ENCODE measurements at places on chromosomes 5 and 9.

DNA sequence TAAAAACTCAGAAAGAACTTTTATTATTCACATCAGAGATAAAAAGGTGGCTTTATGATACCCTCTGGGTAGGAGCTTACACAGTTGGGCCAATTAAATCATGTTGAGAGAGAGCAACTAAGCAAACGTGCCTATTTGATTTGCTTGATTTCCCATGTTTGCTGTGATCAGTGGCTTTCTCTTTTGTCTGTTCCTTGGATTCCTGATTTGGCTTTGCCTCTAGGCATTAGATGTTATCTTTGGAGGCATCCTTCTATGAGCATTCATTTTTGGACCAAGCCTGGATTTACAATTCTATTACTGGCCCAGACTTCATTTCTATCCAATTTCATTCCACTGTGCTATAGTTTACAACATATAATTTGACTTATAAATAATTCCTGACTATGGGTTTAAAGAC, 35.9 kb downstream of the VCAN start:
- DNase-seq, result no peak

GRCh38 chr9:123364241-123364824, 8.3 kb downstream of the CRB2 start:
- no peak for DNase-seq

GRCh38 chr9:71936066-71936465, 24.6 kb downstream of the C9orf85 start:
- DNase-seq, result no peak

DNA sequence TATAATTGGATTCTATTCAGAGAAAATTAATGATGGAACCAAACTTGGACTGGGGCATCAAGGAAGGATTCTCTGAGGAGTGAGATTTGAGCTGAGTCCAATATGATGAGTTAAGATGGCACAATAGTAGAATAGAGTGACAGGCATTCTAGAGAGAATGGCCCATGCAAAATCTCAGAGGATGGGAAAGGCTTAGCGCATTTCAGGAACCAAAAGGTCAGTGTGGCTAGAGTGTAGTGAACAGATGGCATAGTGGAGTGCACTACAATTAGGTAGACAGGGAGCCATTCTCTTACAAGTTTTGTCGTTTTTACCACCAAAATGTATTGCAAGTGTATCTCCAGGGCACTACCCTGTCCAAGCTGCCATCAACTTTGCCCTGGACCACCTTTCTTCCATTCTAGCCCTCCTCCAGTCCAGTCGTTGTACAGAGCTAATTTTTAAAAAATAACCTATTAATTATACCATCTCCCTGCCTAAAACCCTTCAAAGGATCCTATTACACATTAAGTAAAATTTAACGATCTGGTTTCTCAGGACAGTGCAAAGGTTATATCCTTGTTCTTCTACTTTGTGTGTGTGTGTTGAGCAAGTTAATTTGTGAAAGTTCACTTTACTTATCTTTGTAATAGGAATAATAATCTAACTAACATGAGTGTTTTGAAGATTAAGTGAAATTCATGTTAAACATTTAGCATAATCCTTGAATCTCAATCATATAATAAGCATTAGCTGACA, 211.7 kb downstream of the COMMD10 start:
- DNase-seq, result no peak

- no peak for DNase-seq
These were observed 99.6 kb downstream of the BASP1 start for GRCh38 chr5:17316970-17317459.

DNA sequence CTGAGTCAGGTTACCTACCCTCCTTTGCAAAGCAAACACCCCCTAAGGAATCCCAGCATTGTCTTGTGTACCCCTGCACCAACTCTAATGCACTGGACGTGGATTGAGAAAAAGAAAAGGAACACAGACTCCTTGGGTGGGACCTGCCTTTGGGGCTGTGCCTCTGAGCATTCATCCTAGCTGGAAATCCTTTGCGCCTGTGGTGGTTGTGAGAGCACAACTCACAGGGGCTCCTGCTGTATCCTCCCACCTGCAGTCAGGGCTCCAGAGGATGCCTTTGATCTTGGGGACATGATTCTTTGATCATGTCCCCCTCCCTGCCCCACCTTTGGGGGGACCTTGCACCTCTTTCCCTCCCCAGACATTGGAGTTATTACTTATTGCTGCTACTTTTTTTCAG, 338.5 kb downstream of the GADD45G start:
- no peak for DNase-seq

DNA sequence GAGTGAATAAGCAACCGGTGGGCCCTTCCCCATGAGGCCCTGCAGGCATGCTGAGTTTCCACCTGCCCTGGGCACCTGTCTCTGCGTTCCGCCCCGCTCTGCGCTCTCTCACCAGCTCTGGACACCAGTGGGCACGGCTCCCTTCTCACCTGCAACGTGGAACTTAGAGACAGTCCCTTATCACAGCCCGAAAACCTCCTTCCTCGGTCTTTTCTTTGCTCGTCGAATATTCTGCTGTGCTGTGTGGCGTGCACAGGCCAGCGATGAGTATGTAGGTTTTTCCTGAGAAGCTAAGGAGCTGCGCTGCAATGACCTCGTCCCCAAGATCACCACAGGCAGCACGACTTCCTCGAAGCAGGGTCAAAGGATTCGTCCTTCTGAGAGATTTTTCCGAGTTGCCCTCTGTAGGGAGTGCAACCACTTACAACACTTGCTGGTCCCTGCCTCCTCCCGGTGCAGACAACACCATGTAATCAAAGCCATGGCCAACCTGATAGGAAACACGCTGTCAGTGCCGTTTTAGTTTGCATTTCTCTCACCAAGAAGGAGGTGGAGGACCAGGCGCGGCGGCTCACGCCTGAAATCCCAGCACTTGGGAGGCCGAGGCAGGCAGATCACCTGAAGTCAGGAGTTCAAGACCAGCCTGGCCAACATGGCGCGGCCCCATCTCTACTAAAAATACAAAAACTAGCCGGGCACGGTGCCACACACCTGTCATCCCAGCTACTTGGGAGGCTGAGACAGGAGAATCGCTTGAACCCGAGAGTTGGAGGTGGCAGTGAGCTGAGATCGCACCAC, 27.2 kb upstream of the NOTCH1 start:
- DNase-seq, result no peak

DNA sequence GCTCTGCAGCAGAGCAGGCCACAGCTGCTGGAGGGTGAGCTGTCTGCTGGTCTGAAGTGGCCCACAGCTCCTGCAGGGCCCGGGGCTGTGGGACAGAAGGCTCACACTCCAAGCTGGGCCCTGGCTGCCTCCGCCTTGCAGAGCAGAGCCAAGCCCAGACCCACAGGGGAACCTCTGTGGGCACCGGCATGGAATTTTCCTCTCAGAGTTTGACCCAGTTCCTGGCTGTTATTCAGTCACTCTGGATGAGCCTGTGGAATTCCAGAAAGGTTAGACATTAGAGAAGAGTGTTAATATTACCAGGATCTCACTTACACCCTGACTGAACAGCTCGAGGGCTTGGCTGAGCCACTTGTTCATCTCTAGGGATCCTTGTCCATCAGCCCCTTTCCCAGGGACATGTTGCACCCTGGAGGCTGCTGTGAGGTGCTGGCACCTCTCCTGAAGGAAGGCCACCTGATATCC, 17.5 kb downstream of the IL9 start:
- no peak for DNase-seq

DNA sequence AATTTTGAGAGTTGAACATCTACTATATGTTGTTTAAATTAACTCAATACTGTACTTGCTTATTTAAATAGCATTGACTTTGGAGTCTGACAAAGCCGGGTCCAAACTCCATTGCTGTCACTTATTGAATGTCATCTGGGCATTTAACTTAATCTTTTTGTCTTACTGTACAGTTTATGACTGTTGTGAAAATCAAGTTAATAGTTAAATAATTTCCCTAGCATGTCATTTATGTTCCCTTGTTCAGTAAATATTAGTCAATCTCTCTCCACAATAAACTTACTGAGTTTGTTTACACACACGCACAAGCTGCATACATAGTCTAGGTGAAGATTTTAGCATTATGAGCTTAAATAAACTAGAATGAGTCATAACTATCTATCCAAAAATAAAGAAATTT, 6.3 kb upstream of the UGCG start:
- DNase-seq, result no peak

GRCh38 chr5:55680353-55680752, 31.8 kb downstream of the SLC38A9 start:
- DNase-seq, result no peak

DNA sequence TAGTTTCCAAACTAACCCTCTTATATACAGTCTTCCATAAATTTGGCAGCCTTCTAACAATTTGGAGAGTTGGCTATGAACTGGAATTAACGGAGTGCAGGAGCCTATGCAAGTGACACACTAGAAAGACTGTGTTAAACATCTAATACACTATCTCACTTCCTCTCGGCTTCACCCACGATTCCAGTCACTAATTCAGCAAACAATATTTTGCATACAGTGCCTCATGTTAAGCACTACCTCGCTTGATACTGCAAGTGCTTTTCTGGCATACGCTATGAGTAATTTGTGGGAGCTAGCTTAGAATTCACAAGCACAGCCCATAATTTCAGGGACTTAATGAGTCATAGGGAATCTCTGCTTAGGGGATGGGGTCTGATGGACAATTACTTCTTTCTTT, 102.5 kb downstream of the ST8SIA4 start:
- no peak for DNase-seq

DNA sequence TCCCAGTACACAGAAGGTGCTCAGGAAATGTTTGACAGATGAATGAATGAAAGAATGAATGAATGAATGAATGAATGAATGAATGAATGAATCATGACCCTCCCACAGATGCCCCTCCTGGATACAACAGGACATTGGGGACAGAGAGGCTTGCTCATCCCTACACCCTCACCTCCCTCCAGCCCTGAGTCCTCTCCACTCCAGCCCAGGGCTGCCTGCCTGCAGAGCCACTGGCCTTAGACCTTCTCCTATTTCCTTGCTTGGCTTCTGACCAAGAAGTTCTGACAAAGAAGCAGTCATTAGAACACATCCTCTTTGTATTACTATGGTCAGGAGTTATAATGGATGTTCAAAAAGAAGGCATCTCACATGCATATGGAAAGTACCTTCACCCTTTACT, 240.7 kb upstream of the DAPK1 start:
- no peak for DNase-seq

DNA sequence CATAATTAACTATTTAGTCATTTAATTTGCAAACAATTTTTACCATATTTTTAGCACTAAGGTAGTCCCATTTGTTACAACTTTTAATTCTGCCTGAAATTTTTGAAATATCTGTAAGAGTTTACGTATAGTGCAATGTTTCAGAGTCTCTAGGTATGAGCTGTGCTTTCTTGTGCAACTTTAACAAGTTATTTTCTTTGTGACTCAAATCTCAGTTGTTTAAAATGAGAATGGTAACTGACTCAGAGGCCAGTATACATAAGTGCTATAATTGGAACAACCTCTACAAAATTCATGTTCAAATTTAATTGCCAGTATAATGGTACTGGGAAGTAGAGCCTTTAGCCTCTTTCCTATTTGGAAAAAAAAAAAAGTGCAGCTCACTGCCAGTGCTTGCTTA, 14.2 kb upstream of the ZNF883 start:
- no peak for DNase-seq

DNA sequence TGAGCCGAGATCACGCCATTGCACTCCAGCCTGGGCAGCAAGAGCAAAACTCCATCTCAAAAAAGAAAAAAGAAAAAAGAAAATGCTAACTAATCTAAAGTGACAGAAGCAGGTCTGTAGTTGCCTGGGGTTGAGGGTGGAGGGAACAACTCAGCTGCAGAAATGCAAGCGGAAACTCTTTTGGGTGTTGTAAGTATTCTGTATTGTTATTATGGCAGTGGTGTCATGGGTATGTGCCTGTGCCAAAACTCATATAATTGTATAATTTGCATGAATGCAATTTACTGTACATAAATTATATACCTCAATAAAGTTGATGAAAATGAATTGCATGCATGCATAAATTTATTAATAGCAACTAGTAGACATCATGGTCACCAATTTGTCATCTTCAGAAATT, 23.0 kb upstream of the RPS23 start:
- DNase-seq, result no peak

DNA sequence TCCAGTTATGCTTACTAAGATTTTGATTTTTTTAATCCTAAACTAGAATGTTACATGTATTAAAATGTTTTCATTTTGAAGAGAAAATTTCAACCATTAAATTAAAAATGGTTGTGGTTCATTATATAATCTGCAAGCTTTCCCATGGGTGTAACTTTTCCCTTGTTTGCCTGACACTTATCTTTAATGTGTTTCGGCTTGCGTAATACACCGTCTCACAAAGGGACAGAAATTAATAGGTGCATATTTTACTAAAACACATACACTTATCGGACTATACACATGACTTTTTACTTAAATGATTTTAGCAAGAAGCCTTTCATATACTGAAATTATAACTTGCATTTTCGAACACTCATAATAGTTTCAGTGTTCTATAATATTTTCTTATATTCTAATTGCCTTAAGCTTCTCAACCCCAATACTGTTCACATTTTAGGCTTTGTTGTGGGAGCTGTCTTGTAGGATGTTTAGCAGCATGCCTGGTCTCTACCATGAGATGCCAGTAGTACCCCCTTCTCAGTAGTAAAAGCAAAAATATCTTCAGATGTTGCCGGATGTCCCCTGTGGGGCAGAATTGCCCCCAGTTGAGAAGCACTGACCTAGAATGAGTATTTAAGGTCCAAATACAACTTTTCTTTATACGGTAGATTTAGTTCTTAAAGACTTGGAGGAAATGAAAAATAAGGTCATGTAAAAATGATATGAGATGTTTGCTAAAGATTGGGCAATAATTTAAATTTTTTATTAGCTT, 28.6 kb downstream of the UGCG start:
- peak; percentile 59 for DNase-seq

DNA sequence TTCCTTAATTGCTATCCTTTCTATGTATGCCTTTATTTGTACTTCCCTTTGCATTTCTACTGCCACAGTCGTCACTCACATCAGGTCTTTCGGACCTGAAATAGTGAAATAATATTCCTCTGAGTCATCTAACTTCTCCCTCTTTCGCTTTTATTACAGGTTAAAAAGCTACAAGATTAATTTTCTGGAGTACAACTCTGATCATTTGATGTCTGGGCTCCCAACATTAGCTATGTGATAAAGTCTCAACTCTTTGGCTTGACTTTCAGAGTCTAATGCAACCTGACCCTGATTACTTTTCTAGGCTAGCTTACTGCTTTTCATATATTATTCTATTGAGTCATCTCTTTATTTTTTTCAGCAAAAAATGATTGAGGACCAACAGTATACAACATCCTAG, 638.8 kb upstream of the WWC1 start:
- no peak for DNase-seq

DNA sequence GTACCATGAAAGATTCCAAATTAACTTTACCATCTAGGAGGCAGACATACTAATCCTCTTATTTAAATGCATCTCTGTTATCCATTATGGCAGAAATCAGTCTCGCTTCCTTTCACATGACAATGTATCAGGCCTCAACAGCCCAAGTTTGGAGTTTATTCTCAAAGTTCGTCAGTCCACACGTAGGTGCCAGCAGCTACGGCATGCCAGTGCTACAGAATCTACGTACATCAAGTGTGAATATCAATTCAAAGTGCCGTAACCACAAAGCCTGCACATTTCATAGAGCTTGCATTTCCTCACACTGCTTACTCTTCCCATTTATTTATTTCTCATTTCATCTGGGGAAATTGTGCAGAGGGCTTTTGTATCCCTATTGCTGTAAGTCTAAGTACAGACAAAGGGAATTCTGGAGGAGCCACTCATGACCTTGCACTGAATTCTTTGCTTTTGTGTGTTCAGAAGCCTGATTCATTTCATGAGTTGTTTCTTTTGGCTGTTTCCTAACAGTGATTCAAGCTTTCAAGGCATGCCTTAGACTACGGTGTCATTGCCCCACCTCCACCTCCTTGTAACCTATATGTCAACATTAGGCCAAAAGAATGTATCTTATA, 10.0 kb downstream of the ENC1 start:
- DNase-seq, result no peak
